ENCODE measurements at places on chromosomes 7 and 10.

- DNase-seq, result no peak
Measured at GRCh38 chr7:369476-370258, 79.7 kb downstream of the FOXL3 start.

DNA sequence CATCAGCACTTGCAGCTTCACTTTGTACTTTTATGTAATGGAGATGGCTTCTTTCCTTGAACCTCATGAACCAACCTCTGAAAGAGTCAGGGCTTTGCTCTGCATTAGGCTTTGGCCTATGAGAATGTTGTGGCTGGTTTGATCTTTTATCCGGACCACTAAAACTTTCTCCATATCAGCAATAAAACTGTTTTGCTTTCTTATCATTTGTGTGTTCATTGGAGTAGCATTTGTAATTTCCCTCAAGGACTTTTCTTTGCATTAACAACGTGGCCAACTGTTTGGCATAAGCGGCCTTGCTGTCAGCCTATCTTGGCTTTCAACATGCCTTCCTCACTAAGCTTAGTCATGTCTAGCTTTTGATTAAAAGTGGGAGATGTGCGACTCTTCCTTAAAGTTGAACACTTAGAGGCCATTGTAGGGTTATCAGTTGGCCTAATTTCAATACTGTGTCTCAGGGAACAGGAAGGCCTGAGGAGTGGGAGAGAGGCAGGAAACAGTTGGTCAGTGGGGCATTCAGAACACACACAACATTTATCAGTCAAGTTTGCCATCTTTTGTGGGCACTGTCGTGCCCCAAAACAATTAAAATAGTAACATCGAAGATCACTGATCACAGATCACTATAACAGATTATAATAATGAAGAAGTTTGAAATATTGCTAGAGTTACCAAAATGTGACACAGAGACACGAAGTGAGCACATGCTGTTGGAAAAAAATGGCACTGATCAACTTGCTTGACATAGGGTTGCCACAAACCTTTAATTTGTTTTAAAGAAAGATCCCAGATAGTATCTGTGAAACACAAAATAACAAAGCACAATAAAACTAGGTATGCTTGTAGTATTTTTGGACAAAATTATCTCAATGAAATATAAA, 64.7 kb downstream of the NRF1 start:
- DNase-seq, result no peak

GRCh38 chr7:27890205-27890849, 150.4 kb downstream of the TAX1BP1 start:
- DNase-seq, result no peak

DNA sequence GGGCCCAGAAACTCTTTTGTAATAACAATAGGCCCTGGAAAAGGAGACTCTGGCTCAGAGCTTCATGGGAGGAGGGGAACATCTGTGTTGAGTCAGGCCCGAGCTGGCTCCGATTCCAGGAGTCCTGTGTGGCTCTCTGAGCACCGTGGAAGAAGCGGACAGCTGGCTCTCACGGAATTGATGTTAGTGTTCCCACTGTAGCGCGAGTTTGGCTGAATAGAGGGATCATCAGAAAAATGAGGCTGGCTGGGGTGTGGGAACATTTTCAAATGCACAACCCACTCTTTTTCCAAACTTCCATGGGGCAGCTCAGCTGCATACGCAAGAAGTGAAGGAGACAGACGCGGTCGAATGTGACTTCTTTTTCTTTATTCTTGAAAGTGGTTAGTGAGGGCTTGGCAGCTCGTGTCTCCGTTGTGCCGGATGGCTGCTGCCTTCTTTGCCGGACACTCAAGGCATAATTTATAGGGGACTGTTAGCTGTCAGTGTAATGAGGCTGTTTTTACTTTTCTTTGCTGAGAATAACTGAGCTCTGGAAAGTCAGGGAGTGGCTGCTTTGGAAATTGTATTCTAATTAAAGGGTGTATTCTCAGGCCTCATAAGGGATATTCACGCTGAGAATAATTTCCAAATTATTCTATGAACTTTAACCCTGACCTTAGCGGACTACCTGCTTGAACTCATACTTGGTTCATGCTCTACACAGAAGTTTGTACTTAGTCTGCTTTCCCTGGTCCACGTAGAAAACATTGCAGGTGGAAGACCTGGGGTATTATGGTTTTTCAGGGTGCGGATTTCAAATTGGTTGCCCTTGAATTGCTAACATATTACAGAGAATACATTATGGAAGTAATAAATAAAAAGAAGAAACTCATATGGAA, 23.1 kb downstream of the MDFIC start:
- no peak for DNase-seq

DNA sequence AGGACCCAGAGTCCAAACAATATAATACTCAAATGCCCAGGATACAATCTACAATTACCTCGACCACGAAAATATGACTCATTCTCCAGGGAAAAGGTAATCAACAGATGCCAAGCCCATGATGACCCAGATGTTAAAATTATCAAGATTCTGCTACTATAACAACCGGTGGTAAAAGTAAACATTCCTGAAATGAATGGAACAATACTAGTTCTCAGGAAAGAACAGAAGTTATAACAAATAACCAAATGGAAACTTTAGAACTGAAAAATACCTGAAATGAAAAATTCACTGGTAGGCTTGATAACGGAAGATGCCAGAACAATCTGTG, 34.1 kb upstream of the GUSB start:
- no peak for DNase-seq

- DNase-seq, result no peak
Measured at GRCh38 chr10:77029777-77030717, 607.6 kb downstream of the KCNMA1 start.

GRCh38 chr7:41699516-41699915, 3.4 kb downstream of the INHBA start:
- DNase-seq, result no peak

- DNase-seq, result no peak
Measured at GRCh38 chr7:77866370-77866769, 67.8 kb downstream of the PHTF2 start.

DNA sequence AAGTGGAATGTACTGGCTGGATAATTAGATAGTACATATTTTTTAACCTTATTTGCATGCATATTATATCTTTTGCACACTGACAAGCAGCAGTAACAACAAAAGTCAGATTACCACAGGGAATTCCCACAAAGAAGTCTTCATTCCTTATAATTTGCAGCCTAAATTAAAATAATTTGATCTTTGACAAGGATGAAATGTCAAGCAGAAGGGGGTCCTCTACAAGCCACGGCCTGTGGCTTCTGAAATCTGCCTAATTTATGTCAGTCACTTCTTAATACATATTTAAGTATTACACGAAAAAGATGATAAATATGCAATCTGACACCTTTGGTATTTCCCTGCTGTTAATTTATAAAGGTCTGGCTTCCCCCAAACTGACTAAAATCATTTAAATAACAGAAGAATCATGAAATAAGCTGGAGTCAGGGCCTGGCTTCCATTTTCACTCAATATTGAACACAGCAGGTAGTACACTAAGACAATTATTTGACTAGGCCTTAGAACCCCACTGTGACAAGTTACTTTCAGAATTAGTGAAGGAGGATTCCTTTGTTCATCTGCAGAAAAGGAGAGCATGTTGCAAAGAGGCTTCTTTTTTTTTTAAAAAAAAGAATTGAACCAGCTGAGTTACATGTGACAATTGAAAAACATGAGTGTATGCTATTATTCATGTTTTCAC, 351.1 kb upstream of the ETV1 start:
- no peak for DNase-seq

- DNase-seq, result no peak
Measured at GRCh38 chr10:111128331-111129180, 51.7 kb downstream of the ADRA2A start.

GRCh38 chr7:55515569-55516279, 56.6 kb downstream of the VOPP1 start:
- no peak for DNase-seq

- no peak for DNase-seq
Measured at GRCh38 chr10:28496017-28496416, 36.9 kb upstream of the WAC start.

DNA sequence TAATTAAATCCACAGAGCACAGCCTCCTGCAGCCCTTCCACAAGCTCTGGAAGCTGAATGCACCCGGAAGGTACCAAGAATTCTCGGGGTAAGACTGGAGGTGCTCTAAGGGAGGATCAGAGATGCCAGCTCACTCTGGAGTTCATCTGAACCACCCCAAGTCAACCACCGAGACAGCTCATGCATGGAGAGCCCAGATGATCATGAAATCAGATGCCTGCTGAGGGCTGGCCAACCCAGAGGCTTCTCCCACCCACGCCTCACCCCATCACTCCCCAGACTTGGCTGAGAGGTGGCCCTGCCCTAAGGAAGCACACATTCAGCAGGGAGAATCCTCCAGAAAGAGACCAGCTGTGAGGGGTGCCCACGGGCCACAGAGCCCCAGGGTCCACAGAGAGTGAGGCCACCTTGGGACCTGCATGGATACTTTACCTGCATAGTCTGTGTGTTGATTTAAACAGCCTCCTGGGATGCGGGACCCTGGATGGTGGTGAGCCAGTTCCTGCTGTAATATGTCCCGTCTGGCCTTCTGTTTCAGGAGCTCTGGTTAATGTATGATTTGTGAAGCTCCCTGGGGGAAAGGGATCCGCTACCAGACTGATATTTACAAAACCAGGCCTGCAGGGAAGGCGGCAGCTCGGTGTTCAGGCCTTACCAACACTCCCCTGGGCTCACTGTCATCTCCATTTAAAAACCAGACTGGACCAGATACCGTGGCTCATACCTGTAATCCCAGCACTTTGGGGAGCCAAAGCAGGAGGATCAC, 64.9 kb downstream of the INSIG1 start:
- no peak for DNase-seq

- DNase-seq, result no peak
Measured at GRCh38 chr10:34151481-34151880, 663.6 kb downstream of the PARD3 start.

- DNase-seq, result no peak
Measured at GRCh38 chr7:99606531-99606930, 8.5 kb downstream of the TMEM225B start.

- DNase-seq, result no peak
Measured at GRCh38 chr7:17651863-17652385, 288.4 kb downstream of the SNX13 start.

GRCh38 chr10:87635498-87636312, 24.0 kb upstream of the PAPSS2 start:
- DNase-seq, result no peak

GRCh38 chr10:132258423-132258822, 49.3 kb downstream of the STK32C start:
- no peak for DNase-seq

- DNase-seq, result no peak
Measured at GRCh38 chr7:129495987-129496386, 6.3 kb upstream of the SMKR1 start.

DNA sequence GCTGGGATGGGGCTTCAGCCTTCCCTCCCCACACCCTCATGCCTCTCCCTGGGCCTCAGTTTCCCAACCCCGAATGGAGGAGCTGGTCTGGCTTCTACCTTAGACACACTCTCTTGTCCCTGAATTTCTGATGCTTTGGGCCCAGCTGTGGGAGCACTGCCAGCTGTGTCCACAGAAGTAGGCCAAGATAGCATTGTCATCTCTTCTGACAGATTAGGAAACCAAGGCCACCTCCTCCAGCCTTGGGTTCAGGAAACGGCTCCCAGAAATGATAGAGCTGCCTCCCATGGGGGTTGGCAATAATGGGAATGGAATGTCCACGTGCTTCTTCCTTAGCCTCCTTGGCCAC, 1.3 kb downstream of the PPIF start:
- no peak for DNase-seq

DNA sequence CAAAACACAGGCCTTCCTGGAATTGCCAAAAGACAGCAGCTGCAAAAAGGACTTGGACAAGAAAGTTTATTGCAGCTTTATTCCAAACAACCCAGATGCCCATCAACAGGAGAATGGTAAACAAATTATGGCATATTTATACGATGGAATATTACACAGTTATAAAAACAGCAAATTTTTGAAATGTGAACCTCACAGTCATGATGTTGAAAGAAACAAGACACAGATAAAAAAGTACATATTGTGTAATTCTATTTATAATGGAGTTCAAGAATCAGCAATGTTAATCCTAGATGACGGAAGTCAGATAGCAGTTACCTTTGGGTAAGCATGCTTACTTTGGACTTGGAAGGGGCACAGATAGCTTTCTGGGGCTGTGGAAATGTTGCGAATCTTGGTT, 44.4 kb downstream of the SYPL1 start:
- no peak for DNase-seq

GRCh38 chr10:1685699-1686490, 51.4 kb downstream of the ADARB2 start:
- no peak for DNase-seq

- no peak for DNase-seq
Measured at GRCh38 chr10:2456834-2457233, 610.5 kb upstream of the PFKP start.

GRCh38 chr7:36346260-36346831, 43.3 kb upstream of the ANLN start:
- DNase-seq, result no peak

- no peak for DNase-seq
Measured at GRCh38 chr10:73791871-73792400, 6.5 kb downstream of the ZSWIM8 start.

GRCh38 chr7:92749832-92750446, 86.4 kb downstream of the CDK6 start:
- no peak for DNase-seq

DNA sequence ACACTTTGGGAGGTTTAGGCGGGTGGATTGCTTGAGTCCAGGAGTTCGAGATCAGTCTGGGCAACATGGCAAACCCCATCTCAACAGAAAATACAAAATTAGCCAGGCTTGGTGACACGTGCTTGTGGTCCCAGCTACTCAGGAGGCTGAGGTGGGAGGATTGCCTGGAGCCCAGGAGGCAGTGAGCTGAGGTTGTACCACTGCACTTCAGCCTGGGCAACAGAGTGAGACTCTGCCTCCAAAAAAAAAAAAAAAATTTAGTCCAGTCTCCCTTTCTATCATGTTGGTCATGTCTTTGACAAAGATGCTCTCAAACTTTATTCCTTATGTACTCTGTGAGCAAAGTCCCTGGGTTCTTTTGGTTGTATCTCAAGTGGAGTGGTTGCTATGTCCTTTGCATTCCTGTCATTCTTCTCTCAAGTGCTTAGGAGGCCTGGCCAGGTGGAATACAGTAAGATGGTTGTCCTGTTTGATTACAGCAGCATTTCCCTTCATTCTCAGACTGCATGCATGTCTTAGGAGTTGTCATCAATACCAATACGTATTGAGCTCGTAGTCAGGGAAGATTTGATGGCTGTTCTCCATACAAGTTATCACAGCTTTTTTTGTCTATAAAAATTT, 85.7 kb downstream of the MMRN2 start:
- no peak for DNase-seq

DNA sequence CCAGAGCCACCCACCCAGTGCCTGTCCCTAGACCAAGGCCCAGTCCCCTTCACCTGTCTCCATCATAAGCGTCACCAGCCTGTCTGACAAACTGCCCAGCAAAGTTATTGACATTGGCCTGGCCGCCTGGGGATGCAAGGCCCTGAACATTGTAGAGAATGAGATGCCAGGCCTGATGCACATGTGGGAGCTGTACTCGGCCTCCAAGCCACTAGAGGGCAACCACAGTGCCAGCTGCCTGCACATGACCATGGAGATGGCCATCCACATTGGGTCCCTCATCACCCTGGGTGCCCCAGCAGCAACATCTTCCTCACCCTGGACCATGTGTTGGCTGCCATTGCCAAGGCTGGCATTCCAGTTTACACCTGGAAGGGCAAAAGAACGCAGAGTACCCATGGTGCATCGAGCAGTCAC, 63.7 kb upstream of the ANTXRL start:
- no peak for DNase-seq

GRCh38 chr10:122990278-122990677, 10.1 kb downstream of the PSTK start:
- no peak for DNase-seq

GRCh38 chr7:938546-939185, 15.8 kb downstream of the ADAP1 start:
- no peak for DNase-seq

Measured in NCI-H2107 (cell line).